ENCODE measurements at places on chromosomes 12 and 14.

- no peak for DNase-seq
Measured at GRCh38 chr12:106044773-106045172, 94.0 kb downstream of the NUAK1 start.

GRCh38 chr12:51028813-51029150, 2.6 kb upstream of the SLC11A2 start:
- DNase-seq: no peak

DNA sequence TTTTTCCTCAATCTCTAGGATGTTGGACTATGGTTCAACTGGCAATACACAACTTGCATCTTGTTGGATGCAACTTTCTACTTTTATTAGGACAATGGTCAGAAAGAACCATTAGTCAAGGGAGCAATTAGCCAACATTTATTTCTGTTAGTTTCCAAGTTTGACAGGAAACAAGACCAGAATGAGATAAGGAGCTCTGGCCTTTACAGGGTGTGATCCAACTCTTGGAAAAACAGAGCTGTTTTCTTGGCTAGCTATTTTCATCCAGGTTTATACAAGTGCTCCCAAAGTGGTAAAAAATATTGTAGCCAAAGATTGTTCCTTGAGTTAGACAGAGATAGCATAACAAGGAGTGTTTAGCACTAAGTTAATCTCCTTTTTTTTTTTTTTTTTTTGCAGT, 3.9 kb upstream of the SYNE2 start:
- DNase-seq: no peak

DNA sequence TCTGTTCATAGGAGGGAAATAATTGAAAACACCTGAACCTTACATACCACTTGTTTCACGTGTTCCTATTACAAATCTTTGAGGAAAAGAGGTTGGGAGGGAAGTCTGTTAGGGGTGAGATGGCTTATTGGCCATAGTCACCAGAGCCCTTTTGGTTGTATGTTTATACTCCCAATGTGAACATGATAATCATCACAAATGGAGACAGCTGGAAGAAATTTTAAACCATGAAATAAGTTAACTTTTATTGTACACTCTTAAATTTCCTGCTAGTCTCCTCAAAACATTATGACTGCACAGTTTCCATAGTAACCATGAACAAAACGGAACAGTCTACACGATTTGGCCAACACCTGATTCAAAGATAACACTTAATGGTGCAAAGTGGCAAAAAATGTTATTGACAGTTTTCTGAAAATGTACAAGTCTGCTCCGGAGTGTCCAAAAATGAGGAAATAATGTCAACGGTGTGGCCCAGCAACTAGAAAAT, 56.9 kb downstream of the LMNTD1 start:
- no peak for DNase-seq

DNA sequence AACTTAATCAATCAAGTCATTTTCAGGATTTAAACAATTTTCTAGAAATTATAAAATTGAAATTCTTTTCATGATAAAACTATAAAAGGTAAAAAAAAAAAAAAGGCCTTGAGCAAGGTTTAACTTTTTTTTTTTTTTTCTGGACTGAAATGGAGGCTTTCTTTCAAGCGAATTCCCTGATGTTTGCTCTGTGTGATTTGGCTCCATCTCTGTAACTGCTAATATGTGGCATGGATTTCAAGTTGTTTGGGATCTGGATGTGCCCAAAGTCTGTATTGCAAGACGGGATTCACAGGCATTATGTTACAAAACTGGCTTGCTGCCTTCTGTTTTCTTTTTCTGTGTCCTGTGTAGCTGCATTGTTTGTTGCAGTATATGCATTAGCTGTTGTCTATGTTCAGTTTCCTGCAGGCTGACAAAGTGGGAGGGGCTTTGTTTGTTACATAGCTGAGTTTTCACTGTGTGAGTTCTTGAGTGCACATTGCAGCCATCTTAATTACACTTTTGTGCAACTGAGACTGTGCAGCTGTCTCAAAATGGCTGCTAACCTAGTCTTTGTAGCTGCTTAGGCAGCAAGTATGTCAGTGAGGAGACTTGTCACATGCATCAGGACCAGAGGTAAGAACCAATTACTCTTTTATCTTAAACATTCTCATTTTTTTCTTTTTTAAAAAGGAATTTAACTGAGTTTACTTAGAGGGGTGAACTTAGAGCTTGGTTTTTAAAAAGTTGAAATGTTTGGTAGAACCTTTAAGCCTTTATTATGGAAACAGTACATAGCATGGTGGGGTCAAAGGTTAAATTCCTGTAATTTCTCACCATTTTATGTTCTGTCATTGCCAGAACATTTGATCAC, 19.5 kb downstream of the ATF7IP start:
- DNase-seq: no peak

- no peak for DNase-seq
Measured at GRCh38 chr14:73311708-73312030, 74.4 kb downstream of the PAPLN start.

GRCh38 chr14:101033446-101034165, 130.1 kb upstream of the RTL1 start:
- DNase-seq: no peak

DNA sequence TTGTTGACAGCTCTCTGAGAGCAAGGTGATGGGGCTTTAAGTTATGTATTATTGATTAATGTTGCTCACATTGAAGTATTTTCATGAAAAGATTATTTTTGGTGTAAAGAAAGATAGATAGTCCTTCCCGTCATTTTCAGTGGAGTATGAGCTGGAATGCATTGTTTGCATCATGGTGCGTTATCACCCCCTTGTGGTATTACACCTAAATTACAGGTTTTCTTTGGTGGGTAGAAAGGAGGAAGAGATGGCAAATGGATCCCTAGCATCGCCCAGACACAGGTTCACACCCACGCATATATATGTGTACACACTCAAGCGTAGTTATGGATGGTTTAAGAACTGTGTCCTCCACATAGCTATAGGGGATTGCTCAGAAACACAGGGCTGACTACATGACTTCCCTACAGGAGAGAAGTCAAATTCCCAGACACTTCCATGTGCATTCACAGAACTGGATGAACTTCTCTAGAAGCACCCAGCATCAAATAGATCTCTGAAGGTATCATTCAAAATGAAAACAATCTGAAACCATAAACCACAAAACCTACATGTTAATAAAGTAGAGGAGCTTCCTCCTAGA, 14.4 kb upstream of the SERPINA10 start:
- peak; percentile 40 for DNase-seq

DNA sequence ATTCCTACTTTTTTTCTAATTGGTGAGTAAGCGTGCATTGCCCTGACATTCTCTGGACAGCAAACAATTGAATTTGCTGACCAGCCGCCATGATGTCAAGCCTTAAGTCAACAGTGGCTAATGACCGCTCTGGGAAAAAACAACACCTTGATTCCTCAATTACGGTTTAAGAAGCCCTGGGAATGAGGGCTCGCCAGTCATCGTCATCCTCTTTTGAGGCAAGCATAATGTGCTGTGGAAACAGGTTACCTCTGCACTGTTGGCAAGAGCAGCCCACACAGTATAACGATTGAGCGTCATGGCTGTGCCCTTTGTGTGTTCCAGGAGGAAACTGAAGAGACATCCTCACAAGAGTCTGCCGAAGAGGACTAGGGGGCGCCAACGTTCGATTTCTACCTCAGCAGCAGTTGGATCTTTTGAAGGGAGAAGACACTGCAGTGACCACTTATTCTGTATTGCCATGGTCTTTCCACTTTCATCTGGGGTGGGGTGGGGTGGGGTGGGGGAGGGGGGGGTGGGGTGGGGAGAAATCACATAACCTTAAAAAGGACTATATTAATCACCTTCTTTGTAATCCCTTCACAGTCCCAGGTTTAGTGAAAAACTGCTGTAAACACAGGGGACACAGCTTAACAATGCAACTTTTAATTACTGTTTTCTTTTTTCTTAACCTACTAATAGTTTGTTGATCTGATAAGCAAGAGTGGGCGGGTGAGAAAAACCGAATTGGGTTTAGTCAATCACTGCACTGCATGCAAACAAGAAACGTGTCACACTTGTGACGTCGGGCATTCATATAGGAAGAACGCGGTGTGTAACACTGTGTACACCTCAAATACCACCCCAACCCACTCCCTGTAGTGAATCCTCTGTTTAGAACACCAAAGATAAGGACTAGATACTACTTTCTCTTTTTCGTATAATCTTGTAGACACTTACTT, 138.9 kb downstream of the HMGA2 start:
- no peak for DNase-seq

- DNase-seq: no peak
Measured at GRCh38 chr12:94247246-94247645, 98.9 kb downstream of the PLXNC1 start.

GRCh38 chr12:7557227-7557626, 53.6 kb upstream of the CD163 start:
- DNase-seq: no peak

DNA sequence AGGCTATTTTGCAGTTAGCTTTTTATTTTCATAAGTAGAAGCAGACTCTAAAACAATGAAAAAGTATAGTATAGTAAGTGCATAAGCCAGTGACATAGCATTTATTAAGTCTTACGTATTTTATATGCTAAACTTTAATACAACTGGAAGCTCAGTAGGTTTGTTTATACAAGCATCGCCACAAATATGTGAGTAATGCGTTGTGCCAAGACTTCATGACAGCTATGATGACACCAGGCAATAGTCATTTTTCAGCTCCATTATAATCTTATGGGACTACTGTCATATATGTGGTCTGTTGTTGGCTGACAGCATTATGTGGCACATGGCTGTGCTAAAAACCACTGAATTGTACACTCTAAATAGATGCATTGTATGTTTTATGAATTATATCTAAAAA, 40.3 kb downstream of the SLC38A2 start:
- no peak for DNase-seq

DNA sequence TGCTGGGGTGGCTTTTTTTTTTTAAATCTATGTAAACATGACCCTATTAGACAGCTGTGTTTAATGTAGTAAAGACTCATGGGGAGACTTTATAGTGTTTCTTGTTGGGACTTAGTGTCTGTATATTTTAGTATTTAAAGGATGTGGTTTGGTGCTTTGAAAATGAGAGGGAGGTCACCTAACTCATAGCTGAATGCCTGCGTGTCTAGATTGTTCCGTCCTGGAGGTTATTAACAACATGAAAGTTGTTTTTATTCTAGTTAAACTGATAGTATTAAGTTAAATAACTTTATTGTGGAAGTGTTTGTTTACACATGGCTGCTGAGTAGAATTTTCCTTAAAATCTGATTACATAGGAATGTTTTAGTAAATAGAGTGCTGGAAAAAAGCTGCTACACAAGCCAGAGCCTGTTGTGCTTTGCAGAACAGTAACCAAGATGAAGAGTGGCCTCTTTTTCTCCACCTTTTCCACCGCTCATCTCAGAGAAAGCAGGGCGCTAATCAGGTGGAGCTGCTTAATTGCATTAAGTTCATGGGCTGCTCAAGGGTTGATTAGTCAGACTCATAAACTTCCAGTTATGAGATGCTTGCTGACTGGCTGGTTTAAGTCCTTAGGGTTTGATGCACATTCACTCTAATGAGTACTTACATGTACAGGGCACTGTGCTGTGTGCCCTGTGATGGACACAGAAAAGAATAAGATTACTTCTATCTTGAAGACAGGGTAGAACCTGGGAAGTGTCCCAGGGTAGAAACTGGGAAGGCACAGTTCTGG, 62.7 kb downstream of the FBXO34 start:
- no peak for DNase-seq

GRCh38 chr14:92625213-92625612, 111.6 kb downstream of the RIN3 start:
- no peak for DNase-seq

DNA sequence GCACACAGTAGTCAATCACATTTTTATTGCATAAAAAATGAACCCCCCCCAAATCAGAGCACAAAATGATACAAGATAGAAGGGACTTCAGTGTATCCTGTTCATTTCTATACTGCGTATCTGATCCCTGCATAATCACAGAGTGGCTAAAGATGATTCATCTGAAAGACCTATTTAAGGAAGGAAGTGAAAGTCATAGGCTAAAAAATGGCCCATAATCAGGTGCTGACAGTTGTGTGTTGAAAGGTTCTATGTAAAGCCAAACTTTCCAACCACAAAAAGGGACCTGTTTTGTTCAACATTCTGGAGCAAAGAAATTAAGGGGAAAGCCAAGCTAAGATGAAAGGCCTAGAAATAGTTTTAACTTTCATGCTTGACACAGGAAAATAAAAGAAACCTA, 147.8 kb upstream of the ATP2B1 start:
- no peak for DNase-seq

DNA sequence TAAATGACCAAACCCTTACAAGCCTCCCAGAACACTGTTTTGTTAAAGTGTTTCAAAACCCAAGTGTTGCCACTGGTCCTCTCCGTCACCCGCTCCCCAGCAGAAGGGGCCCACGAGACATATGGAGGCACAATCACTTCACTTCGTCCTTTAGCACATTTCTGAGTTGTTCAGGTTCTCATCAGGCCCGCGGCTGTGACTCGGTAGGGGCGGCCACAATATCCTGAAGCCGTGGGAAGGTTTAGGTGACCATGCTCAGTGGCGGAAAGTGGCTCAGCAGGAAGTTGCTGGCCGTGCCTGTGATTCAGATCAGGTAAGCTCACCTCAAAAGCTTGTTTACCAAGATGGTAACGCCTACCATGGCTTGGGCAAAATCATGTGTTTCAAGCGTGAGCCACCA, 227.5 kb downstream of the GLT1D1 start:
- no peak for DNase-seq

DNA sequence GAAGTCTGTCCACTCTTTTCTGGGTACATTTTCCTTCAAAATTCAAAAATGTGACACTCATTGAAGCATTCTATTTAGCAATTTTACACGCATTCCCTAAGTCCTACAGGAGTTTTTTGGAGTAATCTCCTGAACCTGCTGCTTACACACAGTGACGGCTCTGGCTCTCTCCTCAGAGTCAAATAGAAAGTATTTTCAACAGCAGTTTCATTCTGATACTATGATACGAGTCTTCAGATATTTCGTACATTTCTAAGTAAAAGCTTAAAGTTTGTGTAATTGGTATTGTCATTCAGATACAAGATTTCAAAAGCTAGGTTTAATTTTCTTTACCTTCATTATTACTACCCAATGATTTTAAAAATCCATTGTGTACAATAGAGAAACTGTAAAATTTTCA, 36.4 kb downstream of the PIWIL1 start:
- no peak for DNase-seq

- DNase-seq: peak; percentile 88
Measured at GRCh38 chr12:753611-754472, 1.5 kb downstream of the WNK1 start.

GRCh38 chr12:116186482-116187150, 90.9 kb downstream of the MED13L start:
- DNase-seq: no peak

DNA sequence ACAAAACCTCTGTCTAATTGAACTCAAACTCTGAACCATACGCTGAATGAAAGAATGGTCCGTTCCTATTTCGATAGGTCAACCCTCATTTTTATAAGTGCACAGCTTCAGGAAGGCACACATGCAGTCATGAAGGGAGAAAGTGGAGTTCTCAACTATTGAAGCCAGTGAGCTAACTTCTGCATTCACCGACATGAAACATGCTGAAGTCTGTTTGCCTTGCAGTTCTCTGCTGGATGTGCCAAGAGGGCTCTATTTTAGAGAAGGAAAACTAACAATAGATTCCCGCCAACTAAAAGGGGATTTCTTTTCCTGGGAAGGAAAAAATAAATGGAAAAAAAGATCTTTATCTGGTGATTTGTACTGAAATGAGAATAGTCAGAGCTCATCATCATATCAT, 191.0 kb upstream of the PLEKHG7 start:
- no peak for DNase-seq

- DNase-seq: no peak
Measured at GRCh38 chr12:49968471-49968870, 4.3 kb upstream of the AQP6 start.

GRCh38 chr14:68285421-68286179, 466.0 kb downstream of the RAD51B start:
- no peak for DNase-seq

GRCh38 chr12:79371226-79371625, 319.5 kb downstream of the PAWR start:
- no peak for DNase-seq

All from vagina (tissue), 2 donors.